ENCODE measurements at places on chromosomes 16 and 17. TPM values are rescaled to one million over a fixed set of nuclear protein-coding genes. Genes with fewer than 3 reads are reported as not detected.

Gene ICAM2
- 28.2 TPM for total RNA-seq

Gene RUNDC3A
- 0.41 TPM for total RNA-seq

Gene C16orf89
- 5.9 TPM for total RNA-seq

Gene IL4R
- total RNA-seq, result 12.0 TPM

Gene TBKBP1
- 14.8 TPM for total RNA-seq

DNA sequence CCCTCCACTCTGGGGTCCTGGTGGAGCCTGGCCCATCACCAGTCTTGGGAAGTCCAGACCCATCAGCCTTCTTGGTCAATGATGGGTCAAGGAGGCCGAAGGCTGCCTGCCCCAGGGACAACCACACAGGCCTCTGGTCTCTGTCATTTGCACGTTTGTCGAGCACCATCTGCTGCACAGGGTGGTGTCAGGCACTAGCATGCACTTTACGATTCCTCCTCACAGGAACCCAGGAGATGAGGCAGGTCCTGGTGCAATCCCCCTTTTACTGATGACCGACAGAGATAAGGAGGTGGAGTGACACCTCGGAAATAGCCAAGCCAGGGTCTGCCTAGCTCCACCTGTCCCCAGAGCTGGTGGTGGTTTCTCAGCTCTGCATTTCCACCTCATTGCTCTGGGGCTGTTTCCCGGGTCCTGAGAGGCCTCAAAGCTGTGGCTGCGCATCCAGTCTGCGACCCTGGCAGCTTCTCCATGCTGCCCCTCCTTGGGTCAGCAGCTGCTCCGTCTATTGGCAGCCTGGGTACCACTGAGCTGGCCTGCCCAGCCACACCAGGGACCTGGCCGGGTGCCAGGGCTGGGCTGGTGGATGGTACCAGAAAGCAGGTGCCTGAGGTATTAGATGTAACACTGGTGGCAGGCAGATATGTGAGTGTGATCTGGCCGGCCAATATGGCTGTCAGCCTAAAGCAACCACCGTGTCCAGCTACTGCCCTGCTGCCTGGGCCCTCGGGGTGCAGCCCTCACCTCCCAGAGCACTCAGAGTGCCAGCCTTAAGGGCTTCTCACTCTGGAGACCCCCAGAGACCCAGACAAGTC, 10.0 kb downstream of the MMP15 start:
- no peaks in the 10 kb centered on the region for H3K27me3 ChIP-seq

- no peak overlapping the region for H3K4me3 ChIP-seq
- no peaks in the 10 kb centered on the region for H3K36me3 ChIP-seq
- no peak for DNase-seq
- H3K4me1 ChIP-seq, result no peaks in the 10 kb centered on the region
Observed at GRCh38 chr16:72404299-72404698, 232.3 kb upstream of the PMFBP1 start.

DNA sequence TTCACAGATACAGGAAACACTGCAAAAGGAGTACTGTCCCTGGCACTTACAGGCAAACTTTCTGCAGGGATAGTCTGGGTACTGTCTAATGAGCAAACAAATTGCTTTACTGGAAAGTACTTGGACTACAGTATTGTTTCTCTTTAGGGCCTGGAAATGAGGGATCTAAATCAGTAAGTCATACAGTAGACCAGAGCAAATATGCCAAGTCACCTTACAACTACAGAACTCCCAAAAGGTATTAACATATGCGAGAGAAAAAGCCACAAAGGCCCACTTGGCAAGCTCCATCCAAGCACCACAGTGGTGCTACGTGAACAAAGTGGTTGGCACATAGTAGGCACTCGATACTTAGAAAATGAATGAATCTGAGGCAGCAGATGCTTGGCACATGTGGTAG, 87.8 kb downstream of the ZZEF1 start:
- H3K36me3 ChIP-seq, result peaks cover 100% of the 10 kb centered on the region
- no peaks in the 10 kb centered on the region for H3K27me3 ChIP-seq
- H3K4me3 ChIP-seq, result no peak overlapping the region
- H3K4me1 ChIP-seq, result no peaks in the 10 kb centered on the region
- no peak for DNase-seq

DNA sequence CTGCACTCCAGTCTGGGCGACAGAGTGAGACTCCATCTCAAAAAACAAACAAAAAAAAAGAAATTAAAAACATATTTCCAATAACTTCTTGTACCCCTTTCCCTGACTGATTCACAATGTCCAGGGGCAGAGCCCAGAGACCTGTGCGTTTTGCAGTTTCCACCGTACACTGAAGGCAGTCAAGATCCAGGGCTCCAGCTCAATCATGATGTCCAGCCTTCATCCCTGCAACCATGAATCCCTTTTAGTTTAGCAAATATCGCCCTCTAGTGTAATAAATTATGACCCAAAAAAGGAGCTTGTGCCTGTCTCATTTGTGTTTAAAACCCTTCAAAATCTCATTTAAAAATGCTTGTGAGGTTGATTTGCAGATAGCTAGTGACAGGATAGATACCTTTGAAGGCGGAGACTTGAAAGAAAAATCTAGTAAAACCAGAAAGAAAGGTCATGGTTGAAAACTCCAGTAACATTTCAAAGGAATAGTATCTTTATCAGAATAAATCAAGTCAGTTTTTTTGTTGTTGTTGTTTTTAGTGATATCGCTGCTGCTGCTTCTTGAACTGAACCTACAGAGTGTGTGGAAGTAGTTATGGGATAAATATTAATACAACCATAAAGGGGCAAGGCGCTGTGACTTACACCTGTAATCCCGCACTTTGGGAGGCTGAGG, 3.7 kb upstream of the ERN1 start:
- DNase-seq, result no peak
- H3K27ac ChIP-seq, result no peak overlapping the region
- H3K4me3 ChIP-seq, result no peak overlapping the region
- no peaks in the 10 kb centered on the region for H3K36me3 ChIP-seq
- H3K27me3 ChIP-seq, result no peaks in the 10 kb centered on the region

DNA sequence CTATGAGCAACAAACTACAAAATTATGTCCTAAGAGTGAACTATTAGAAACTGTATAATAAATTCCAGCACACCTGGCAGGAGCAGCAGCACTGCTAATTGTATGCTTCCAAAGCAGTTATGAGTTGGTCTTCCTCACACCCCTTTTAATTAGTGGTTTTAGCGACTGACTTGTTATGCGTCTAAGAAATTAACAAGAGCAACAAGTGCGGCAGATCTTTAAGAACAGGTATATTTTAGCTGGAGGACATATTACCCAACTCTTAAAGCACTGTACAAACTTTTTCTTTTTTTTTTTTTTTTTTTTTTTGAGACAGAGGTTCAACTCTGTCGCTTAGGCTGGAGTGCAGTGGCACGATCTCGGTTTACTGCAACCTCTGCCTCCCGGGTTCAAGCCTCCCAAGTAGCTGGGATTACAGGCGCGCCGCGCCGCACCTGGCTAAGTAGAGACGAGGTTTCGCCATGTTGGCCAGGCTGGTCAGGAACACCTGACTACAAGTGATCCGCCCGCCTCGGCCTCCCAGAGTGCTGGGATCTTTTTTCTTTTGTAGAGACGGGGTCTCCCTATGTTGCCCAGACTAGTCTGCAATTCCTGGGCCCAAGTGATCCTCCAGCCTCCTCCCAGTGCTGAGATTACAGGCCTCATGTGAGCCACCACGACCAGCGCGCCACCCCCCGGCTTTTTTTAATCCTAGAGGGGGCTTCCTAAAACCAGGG, 1.6 kb upstream of the FBXL20 start:
- H3K4me1 ChIP-seq, result peaks cover 50% of the 10 kb centered on the region
- DNase-seq, result no peak
- no peak overlapping the region for H3K27ac ChIP-seq
- no peaks in the 10 kb centered on the region for H3K27me3 ChIP-seq

- no peak overlapping the region for H3K4me3 ChIP-seq
- no peaks in the 10 kb centered on the region for H3K36me3 ChIP-seq
- H3K4me1 ChIP-seq, result no peaks in the 10 kb centered on the region
- peaks cover 55% of the 10 kb centered on the region for H3K27me3 ChIP-seq
Observed at GRCh38 chr17:72466199-72466598, 345.4 kb downstream of the SOX9 start.

DNA sequence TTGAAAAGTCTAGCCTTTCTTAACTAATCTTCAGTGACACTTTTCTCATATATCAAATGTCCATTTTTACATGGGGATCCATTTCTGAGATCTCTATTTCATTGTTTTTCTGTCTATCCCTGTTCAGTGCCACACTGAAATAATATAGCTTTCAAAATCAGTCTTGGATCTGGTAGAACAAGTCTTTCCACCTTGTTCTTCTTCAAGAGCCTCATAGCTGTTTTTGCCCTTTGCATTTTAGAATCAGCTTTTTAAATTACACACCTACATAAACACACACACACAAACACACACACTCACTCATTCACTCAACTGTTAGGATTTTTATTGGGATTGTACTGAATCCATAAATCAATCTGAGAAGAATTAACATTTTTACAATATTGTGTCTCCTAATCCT, 19.2 kb downstream of the GSDMB start:
- H3K27ac ChIP-seq, result no peak overlapping the region
- H3K36me3 ChIP-seq, result peaks cover 6% of the 10 kb centered on the region
- no peak for DNase-seq

- no peak overlapping the region for H3K4me3 ChIP-seq
- DNase-seq, result no peak
- H3K36me3 ChIP-seq, result no peaks in the 10 kb centered on the region
Observed at GRCh38 chr17:59165933-59166342, 10.4 kb downstream of the PRR11 start.

GRCh38 chr17:17494499-17494869, 1.7 kb downstream of the RASD1 start:
- no peaks in the 10 kb centered on the region for H3K27me3 ChIP-seq
- H3K36me3 ChIP-seq, result peaks cover 15% of the 10 kb centered on the region

GRCh38 chr17:37770631-37771518, 26.0 kb upstream of the HNF1B start:
- no peaks in the 10 kb centered on the region for H3K36me3 ChIP-seq
- peaks cover 54% of the 10 kb centered on the region for H3K27me3 ChIP-seq
- H3K4me3 ChIP-seq, result no peak overlapping the region
- DNase-seq, result peak; percentile 29
- H3K27ac ChIP-seq, result no peak overlapping the region

DNA sequence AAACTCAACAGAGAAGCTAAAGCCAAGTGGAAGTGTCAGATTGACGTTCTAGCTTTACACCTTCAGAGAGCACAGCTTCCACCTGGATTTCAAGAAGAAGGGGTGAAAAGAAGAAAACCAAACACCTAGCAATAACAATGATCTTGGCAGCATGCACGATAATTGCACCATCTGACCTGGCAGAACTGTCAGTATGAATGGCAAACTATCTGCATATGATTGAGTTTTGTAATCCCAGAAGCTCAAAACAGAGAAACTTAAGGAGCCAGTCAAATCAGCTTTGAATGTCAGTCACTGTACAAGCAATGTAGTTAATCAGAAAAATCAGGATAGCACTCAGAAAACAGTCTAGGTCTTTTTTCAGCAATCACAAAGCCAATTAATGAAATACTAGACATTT, 427.1 kb downstream of the ZFHX3 start:
- no peaks in the 10 kb centered on the region for H3K4me1 ChIP-seq
- DNase-seq, result no peak
- no peak overlapping the region for H3K27ac ChIP-seq
- H3K4me3 ChIP-seq, result no peak overlapping the region
- H3K27me3 ChIP-seq, result no peaks in the 10 kb centered on the region
- H3K36me3 ChIP-seq, result no peaks in the 10 kb centered on the region

- no peaks in the 10 kb centered on the region for H3K36me3 ChIP-seq
- H3K4me1 ChIP-seq, result peaks cover 8% of the 10 kb centered on the region
- no peak overlapping the region for H3K4me3 ChIP-seq
- peak; percentile 36 for DNase-seq
- H3K27ac ChIP-seq, result no peak overlapping the region
Observed at GRCh38 chr16:23324727-23325126, 22.6 kb downstream of the SCNN1B start.

DNA sequence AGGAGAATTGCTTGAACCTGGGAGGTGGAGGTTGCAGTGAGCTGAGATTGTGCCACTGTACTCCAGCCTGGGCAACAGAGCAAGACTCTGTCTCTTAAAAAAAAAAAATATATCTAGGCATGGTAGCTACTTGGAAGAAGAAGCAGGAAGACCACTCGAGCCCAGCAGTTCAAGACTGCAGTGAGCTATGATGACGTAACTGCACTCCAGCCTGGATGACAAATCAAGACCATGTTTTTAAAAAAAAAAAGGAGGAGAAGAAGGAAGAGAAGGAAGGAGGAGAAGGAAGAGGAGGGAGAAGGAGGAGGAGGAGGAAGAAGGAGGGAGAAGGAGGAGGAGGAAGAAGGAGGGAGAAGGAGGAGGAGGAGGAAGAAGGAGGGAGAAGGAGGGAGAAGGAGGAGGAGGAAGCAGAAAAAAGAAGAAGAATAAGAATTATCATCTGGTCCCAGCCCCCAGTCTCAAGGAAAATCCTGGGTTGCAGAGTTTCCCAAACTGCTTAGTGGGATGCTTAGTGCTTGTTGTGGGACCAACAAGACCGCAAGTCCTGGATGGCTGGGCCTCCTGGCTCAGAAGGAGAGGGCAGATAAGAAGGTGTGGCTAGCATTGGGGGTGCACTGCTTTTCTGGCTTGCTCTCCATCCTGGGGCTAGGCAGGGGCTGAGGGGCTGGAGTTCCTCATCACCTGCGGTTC, 3.7 kb upstream of the DRC7 start:
- H3K36me3 ChIP-seq, result no peaks in the 10 kb centered on the region
- peaks cover 10% of the 10 kb centered on the region for H3K4me1 ChIP-seq
- no peak for DNase-seq
- peaks cover 33% of the 10 kb centered on the region for H3K27me3 ChIP-seq
- H3K4me3 ChIP-seq, result no peak overlapping the region

DNA sequence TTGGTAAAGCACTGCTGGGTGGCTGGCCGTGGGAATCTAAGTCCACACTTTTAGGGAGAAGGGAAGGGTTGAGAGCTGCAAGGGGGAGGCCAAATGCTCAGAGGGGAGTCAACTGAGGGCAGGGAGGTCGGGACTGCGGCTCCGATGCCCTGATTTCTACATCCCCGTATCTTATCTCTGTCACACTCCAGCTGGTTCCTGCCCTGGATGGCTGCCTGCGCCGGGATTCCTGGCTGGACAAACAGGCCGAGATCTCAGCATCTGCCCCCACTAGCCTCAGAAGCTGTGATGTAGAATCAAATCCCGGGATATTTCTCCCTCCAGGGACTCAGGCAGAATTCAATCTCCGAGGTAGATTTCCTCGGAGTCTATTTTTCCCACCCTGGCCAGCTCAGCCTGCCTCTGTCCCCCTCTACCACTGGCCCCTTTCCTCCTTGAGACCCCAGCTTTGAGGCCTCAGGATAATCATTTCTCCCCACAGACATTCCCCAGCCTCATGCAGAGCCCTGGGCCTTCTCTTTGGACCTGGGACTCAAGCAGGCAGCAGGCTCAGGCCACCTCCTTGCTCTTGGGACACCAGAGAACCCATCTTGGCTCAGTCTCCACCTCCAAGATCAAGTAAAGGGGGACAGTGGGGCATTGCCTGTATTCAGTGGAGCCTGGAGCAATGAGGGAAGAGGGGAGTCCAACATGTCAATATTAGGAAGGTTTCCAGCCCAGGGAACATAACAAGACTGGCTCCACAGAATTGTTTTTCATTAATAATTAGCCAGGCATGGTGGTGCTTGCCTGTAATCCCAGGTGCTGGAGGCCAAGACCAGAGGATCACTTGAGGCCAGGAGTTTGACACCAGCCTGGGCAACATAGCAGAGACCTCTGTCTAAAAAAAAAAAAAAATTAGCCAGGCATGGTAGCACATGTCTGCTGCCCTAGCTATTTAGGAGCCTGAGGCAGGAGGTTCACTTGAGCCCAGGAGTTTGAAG, 1.8 kb downstream of the SHBG start:
- H3K27me3 ChIP-seq, result no peaks in the 10 kb centered on the region
- H3K27ac ChIP-seq, result no peak overlapping the region
- DNase-seq, result peak; percentile 30

Measured in left ventricle myocardium inferior (tissue), 1 donor.